ENCODE measurements at places on chromosomes 5 and 9. TPM values are rescaled to one million over a fixed set of nuclear protein-coding genes. Genes with fewer than 3 reads are reported as not detected.
A peak's percentile ranks its signal among the peaks of the same experiment; 100 is the strongest.

STPG3 gene
- not detected for total RNA-seq

CAMK2A gene
- 0.32 TPM for total RNA-seq

SERINC5 gene
- total RNA-seq: 69.2 TPM

DNA sequence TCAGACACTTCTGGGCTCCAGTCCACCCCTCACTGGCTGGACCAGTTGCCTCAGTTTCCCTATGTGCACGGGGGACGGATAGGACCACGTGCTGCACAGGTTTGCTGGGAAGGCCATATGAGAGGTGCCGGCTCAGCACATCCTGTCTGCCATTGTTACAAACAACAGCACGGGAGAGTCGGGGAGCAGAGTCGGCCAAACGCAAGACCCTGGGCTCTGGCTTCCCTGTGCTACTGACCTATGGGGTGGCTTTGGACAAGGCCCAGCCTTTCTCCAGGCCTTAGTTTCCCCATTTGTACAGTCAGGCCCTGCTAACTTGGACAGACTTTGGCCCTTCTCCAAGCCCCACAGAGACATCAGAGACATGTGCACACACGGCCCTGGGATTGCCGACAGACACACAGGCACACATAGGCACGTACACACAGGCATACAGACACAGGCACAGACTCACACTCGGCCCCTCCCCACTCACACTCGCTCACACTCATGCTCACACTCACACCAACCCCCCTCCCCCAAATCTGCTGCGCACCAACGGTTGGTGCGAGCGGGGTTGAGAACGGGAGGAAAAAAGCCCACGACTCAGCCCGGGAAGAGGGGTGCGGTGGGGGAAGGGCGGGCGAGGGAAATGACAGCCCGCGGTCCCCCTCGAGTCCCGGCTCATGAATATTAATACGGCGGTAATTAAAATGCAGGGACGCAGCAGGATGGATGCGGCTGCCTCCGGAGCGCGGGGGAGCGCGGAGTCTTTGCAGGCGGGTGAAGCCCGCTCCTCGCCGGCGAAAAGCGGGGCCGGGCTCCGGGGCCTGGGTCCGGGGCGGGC is 133.0 kb downstream of the C9orf50 start:
- DNase-seq: no peak

DNA sequence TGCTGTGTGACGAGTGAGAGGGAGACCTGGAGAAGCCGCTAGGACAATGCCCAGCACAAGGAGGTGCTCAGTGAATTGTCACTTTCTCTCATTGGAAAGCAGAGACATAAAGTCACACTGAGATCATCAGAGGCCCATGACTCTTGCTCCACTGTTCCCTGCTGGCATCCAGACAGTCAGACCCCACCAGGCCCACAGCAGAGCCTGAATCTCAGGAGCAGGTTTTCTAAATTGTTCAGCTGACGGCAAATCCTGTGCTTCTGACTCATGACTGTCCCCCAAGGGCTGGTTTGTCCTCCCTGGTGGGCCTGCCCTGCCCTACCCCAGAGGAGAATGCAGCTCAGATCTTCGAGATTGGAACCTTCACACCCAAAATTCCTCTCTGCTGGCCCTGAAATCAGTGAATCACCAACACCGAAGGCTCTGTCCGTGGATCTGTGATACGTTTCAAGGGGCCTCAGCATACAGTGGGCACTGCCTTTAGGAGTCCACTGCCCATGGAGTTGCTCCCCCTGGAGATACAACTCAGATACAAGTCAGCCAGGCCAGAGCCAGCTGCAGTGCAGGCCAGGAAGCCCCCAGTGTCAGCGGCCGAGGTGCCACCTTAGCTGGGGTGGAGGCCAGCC is 2.7 kb downstream of the PTGES start:
- no peak for DNase-seq

DNA sequence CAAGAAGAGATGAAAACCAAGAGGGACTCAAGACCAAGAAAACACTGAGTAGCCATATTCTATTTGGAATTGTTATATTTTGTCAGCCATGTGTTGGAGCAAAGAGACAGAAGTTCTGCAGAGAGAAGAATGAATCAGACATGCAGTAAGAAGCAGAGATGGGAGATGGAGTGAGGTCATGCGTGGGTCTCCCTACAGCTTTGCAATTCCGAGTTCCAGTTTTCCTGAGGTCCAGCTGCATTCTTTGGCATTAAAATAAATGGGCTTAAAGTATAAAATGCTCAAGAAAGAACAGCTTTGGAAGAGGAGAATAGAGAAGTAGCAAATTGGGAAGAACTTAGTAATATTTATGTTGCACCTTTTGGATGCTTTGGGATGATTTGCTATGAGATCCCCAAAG is 361.6 kb downstream of the NPR3 start:
- no peak for DNase-seq

DNA sequence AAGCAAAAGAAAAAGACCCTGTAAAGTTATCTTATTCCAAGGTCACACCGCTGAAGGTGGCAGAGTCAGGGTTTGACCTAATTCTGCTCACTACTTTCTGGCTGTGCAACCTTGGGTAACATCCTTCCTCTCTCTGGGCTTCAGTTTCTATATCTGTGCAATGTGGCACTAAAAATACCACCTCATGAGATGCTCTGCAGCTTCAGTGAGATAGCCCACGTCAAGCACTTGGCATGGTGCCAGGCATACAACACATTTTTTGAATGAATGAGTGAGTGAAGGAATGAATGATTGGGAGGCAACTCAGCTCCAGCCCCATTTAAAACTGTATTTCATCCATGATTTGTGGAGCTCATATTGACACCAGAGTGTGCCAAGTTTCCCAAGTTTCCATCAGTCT is 62.3 kb downstream of the FOXI1 start:
- no peak for DNase-seq

DNA sequence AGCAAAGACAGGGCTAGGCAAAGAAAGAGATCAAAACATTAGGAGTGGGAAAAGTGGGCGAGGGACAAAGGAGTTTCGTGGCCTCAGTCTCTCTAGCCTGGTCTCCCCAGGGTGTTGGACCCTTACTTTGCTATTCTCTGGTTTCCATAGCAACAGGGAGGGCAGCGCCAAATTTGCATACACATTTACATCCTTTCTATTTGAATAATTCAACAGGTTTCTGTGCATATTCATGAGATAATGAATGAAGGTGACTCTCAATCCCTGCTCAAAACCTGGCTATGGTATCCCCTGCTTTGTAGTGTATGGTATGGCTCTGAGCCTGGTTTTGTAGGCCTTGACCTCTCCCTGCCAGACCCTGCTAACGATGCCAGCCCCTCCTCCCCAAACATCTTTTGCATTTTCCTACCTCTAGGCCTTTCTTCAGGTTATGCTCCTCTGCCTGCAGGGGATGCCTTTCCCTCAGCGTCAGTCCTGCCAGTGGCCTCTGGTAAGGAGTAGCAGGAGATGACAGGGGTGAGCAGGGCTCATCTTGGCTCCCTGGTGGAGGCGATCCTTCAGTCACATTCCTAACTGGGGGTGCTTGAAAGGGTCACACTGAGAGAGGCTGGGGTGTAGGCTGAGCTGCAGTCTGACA is 9.8 kb downstream of the RPP25L start:
- no peak for DNase-seq

- no peak for DNase-seq
Observed at GRCh38 chr5:135030956-135031812, 2.8 kb downstream of the PITX1 start.

- peak; percentile 71 for DNase-seq
Observed at GRCh38 chr5:139394123-139394653, 716 bp downstream of the PROB1 start.

DNA sequence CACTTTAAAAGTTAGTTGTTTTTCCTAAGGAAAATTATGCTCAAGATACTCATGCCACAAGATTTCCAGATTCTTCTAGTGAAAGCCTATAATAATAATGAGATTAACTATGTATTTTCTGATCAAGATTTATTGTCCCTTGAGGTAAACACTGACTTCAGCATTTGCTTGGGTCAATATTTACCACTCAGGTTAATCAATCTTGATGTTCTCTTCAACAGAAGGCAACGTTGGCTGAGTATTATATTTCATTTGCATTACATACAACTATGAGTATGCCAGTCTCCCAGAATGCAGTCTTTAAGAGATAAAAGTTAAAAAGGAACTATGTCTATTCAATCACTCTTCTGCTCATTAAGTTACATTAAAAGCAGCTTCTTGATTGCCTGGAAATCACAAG is 115.6 kb downstream of the GPR21 start:
- DNase-seq: no peak

Measured in transverse colon (tissue), 4 donors.